ENCODE measurements at places on chromosomes 7 and 10.

GRCh38 chr7:128203710-128204214 is 37.3 kb upstream of the LEP start:
- no peak for DNase-seq

DNA sequence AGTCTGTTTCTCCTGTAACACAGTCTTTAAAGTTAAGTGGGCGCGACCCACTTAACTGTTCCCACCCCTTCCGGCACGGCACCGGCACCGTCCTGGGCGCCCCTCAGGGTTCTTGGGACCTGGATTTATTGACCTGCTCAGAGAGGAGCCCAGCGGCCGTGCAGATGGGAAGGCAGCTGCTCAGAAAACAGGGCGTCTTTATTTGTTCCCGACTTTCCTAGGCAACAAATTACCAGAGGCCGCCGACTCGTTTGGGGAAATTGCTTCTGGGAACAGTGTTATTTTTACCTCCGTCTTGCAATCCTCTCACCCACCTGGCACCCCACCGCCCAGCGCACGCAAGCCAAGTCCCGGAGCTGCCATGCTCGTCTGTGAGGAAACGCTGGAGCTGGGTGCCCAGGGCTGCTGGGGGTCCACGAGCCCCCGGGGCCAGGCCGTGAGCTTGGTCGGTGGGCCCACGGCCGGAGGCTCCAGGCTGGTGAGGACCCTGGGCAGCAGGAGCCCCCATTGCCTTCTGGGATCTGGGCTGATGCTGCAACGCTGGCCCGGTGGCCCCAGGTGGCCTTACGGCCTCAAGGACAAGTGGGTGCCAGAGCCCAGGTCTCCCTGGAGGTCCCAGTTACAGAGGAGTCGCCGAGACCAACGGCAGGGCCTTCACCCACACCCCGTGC is 14.9 kb upstream of the ADGRA1 start:
- DNase-seq, result no peak

GRCh38 chr7:154304231-154304630 is 252.0 kb downstream of the DPP6 start:
- DNase-seq, result no peak

GRCh38 chr10:7312488-7312857 is 98.4 kb downstream of the SFMBT2 start:
- no peak for DNase-seq

DNA sequence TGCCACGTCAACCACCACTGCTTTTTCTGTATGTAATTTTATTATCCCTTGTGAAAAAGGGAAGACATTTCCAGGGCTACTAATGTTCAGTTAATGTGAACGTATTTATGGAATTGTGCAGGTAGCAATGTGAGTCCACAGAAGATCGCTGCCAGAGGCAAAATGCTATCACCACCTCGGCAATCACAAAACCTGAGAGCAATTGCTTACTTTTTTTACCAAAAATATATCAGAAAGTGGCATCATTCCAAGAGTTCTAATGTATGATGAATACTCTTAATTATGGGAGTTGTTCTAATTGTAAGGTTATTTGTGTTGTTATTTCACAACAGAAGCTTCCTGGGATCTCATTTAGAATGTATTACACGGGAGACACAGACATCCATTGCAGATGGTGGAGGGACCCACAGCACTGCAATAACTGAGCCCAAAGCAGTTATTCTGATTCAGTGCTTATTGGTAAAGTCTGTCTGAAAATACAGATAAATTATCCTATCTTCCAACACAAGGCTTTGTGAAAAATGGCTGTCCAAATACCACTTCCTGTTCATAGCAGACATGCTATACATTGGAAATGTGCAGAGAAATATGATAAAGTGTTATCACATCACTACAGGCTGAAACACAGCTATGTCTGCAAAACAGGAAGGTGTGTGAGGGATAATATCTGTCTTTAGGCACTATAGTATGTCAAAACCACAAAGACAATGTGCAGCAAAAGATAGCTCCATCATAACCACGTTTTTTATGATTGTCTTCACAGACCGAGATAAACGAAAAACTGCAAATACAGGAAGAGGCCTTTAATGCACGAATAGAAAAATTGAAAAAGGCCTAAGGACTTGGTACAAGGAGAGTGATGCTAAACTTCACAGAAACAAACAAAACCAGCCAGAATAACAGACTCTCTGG is 102.7 kb downstream of the CABCOCO1 start:
- DNase-seq, result no peak

GRCh38 chr7:80830584-80831285 is 88.1 kb downstream of the SEMA3C start:
- no peak for DNase-seq

DNA sequence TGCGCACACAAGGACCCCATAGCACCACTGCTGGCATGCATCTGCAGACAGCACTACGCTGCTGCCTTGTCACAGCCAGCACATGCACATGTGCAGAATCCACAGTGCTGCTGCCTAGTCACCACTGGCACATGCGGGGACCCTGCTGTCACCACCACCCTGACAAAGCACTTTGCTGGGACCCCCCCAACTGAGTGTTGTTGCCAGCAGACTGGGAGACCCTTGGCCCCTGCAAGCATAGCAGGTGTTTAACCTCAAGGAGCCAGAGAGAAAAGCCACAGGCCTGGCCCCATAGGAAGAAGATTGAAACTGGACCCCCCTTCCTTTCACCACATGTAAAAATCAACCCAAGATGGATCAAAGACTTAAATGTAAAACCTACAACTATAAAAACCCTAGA is 211.2 kb downstream of the ITGB1 start:
- no peak for DNase-seq

DNA sequence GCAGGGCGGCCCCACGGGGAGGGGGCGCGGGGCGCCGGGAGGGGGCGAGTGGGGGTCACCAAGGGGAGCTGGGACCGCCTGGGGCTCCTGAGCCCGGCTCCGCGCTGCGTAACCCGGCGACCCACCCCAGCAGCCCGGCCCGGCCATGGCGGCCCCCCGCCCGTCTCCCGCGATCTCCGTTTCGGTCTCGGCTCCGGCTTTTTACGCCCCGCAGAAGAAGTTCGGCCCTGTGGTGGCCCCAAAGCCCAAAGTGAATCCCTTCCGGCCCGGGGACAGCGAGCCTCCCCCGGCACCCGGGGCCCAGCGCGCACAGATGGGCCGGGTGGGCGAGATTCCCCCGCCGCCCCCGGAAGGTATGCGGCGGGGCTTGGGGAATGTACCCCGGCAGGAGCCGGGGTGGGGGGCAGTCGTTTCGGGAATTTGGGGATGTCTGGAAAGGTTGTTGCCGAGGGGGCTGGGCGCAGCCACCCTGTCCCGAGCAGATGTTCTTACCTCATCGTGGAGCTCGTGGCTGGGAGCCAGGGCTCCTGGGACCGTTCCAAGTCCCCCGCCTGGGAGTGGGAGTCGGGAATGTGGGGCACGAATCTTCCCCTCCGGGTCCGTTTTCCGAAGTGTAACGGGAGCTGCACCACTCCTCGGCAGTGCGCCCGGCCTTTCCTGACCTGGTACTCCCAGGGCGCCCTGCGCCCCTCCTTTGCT is 431 bp downstream of the ZYX start:
- peak; percentile 49 for DNase-seq

GRCh38 chr7:26398427-26398755 is 106.7 kb downstream of the SNX10 start:
- DNase-seq, result peak; percentile 29

DNA sequence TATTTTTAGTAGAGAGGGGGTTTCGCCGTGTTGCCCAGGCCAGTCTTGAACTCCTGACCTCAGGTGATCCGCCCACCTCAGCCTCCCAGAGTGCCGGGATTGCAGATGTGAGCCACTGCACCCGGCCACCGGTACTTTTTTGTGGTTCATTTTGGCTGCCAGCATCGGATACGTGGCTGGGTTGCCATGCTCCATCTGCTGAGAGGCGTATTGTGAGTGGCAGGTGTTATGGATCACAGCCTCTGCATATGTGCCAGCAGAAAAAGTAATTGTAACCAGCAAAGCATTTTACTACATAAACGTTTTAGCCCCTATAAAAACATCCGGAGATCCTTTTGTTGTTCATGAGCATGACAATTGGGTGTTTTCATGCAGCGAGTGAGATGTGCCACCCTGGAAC is 7.1 kb downstream of the FOXK1 start:
- DNase-seq, result no peak

GRCh38 chr10:102004376-102004775 is 51.6 kb downstream of the ARMH3 start:
- peak; percentile 51 for DNase-seq

DNA sequence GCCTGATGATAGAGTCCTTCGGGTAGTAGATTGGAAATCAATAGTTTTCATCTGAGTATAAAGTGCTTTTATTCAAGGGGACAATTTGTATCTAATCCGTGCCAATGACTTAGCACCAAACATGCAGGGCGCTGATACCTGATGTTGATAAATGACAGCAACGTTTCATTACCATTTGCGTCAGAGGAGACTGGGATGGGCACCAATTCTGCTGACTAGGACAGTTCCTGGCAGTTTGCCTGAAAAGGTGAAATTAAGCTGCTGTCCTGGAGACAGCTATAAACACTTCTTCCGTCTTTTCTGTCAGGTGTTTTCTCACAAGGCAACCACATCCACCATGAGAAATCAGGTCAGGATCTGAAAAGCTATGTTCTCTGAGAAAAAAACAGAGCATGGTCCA is 1136.4 kb downstream of the TYW1 start:
- no peak for DNase-seq

- no peak for DNase-seq
Measured at GRCh38 chr10:114684822-114685209, 26.7 kb upstream of the ABLIM1 start.

DNA sequence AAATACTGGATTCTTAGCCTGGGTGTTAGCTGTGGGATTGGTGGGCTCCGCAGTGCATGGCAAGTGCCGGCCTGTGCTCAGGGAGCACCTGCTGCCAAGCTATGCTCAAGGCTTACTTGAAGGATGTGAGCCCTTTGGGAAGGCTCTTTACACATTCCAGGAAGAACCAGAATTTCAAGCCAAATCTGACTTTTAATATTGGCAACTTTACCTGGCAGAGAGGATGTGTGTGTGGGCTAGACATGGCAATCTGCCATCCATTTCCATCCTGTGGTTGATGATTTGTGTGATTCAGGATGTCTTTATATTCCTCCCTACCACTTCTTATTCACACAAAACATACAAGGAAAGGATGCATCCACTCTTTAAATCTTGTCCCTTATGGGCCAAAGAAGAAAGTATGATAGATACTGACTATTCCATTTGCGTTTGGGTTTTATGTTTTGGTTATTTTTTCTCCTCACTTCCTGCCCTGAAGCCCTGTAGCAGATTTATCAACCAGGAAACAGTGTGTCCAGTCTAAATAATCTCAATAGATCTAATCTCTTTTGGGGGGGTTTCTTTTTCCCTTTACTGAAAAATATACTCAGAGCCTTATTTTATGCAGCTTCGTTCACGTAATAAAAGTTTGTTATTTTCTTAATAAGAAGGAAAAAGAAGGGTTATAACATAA is 247.1 kb downstream of the COBL start:
- DNase-seq, result no peak

- DNase-seq, result no peak
Measured at GRCh38 chr7:84712374-84713121, 474.3 kb downstream of the SEMA3D start.

DNA sequence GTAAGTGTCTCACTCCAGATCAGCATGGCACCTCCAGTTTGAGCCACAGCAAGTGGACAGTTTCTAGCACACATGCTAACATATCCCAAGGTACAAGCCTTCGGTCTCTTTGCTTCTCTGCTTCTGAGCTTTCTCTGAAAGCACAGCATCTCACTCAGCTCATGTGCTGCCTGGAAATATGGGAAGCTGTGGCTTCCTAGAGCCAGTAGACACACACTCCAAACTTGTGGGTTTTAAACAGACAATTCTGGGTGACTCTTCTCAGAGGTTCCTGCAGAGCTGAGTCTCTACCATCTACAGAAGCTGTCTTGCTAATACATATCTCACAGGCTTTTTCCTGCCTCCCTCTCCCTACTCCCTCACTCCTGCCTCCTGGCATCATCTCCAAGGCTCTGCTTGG is 23.9 kb upstream of the TMEM273 start:
- DNase-seq, result no peak

DNA sequence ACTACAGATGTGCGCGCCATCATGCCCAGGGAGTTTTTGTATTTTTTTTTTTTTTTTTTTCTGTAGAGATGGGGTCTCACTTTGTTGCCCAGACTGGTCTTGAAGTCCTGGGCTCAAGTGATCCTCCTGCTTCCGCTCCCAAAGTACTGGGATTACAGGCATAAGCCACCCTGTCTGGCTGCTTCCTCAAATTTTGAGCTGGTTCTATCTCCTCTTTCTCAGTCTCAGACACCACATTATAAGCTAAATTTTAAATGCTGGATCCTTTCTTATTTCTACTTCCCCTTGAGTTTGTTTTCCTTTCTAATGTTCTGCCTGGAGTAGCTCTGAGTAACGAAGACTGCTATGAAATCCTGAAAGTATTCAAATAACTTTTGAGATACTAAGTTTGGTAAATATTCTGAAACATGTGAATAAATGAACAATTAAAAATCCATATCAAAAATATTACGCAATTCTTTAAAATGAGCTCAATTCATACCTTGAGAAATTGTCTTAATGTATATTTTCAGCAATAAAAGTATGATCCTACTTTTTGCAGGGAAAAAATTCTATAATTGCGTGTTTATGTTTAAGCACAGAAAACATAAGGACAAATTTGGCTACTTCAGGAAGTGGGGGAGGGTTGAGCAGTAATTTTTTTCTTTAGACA is 15.0 kb downstream of the TCAF1 start:
- no peak for DNase-seq

DNA sequence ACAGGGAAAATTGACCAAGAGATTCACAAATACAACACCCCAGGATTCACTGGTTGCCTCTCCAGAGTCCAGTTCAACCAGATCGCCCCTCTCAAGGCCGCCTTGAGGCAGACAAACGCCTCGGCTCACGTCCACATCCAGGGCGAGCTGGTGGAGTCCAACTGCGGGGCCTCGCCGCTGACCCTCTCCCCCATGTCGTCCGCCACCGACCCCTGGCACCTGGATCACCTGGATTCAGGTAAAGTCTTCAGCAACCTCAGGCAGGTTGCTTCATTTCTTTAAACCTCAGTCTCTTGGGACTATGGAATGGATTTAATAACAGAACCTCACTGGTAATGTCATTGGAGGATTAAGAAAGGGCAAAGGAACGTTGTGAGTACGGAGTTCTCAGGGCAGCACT is 206.9 kb upstream of the C7orf33 start:
- DNase-seq, result no peak

DNA sequence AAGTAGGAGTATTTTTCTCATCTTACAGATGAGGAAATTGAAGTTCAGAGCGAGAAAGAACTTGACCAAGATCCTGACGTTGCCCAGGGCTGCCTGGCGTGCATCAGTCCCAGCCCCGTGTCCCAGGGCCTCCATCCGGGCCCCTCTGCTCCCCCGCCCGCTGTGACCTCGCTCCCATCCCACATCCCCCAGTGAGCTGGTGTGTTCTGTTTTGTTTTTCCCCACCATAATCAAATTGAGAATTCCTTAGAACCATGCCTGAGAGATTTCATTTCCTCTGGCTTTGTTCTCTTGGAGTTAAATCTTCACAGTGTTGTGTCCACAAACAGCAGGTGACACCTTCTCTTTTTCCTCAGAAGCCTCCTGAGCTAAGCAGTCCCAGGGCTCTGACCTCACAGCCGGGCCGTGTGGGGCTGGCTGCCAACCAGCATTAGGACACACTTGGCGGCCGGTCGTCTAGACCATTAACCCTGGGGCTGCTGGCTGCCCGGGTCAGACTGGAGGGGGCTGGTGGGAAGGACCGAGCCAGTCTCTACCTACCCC is 44.3 kb downstream of the PFKP start:
- DNase-seq, result no peak

GRCh38 chr7:74233655-74234285 is 20.4 kb downstream of the RFC2 start:
- DNase-seq, result no peak

Data from anterior cingulate cortex (tissue), 58 donors.